Activated CD4-positive, alpha-beta T cell treated with anti-CD3 and anti-CD28 coated beads, Interleukin-2, amount 10 ng/mL, durations not matched to agents 7 days and 5 days (primary cell): ENCODE measurements at places on chromosomes 11 and 22. TPM values are rescaled to one million over a fixed set of nuclear protein-coding genes. Genes with fewer than 3 reads are reported as not detected.

- peak; percentile 30 for DNase-seq
Observed at GRCh38 chr22:37462983-37463382, 23.2 kb downstream of the MFNG start.

DNA sequence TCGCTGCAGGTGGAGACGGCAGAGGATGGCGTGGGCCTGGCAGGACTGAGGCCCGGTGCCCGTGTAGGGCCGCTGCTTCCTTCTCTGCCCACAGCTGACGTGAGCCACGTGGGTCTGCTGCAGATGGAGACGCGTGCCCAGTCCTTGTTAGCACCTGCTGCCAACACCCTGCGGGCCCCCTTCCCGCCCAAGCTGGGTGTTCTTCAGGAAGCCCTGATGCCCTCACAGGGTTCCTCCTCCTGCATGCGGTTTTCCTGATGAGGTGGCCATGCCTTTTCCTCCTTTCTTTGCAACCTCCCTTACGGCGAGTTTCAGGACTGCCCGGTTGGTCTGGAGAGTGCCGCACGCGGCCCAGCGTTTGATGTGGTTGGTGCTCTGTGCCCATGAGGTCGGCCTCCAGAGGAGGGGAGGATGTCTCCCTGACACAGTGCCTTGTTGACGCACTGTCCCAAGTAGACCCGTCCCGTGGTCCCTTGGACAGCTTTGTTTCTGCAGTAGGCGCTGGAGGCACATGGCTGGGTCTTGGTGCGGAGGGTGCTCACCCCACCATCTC, 44.7 kb downstream of the AP2A2 start:
- DNase-seq = no peak

DNA sequence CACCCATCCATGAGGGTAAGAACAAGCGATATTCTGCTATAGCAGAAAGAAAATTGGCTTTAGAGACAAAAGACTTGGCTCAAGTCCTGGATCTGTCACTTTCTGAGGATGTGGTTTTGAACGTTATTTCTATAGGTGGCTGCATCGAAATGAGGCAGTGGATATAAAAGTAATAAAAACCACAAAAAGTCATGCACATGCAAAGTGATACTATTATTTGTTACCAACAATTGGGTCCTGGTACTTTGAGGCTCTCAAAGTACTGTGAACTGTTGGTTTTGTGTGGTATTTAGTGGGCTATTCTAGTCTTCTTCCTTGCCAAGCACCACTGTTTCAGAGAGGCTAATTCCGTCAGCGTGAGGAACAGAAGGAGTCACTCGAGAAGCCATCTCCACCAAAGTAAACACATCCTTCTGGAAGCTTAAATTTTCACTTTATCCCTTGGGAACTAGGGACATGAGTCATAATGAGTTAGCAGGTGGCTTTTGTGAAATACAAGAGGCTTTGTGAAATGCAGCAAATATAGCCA, 13.1 kb downstream of the UBASH3B start:
- DNase-seq = no peak

- DNase-seq = no peak
Observed at GRCh38 chr22:45460288-45461109, 42.2 kb upstream of the FBLN1 start.

- no peak for DNase-seq
Observed at GRCh38 chr11:108985945-108986279, 321.0 kb downstream of the DDX10 start.

GRCh38 chr11:47106798-47107411, 69.8 kb downstream of the ARFGAP2 start:
- DNase-seq = no peak

DNA sequence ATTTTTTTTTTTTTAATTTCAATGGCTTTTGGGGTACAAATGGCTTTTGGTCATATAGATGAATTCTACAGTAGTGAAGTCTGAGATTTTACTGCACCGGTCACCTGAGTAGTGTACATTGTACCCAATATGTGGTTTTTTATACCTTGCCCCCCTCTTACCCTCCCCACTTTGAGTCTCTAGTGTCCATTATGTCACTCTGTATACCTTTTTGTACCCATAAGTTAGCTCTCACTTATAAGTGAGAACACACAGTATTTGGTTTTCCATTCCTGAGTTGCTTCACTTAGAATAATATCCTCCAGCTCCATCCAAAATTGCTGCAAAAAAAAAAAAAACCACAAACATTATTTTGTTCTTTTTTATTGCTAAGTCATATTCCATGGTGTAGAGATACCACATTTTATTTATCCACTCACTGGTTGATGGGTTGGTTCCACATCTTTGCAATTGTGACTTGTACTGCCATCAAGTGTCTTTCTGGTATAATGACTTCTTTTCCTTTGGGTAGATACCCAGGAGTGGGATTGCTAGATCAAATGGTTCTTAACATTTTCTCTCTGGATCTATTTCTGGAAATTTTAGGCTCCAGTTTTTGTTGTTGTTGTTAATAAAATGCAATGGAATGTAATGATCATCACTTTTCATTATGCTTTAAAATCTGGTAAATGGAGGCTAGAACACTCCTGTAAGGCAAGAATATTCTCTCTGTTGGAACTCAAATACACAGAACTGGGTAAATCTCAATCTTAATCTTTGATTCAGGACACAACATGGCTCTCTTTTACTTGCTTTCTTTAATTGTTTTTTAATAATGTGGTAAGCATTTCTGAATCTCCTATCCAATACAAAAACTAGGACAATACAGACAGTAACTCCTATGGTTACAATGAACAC, 10.3 kb downstream of the NEAT1 start:
- no peak for DNase-seq

MUC5B gene
- total RNA-seq = not detected

DNA sequence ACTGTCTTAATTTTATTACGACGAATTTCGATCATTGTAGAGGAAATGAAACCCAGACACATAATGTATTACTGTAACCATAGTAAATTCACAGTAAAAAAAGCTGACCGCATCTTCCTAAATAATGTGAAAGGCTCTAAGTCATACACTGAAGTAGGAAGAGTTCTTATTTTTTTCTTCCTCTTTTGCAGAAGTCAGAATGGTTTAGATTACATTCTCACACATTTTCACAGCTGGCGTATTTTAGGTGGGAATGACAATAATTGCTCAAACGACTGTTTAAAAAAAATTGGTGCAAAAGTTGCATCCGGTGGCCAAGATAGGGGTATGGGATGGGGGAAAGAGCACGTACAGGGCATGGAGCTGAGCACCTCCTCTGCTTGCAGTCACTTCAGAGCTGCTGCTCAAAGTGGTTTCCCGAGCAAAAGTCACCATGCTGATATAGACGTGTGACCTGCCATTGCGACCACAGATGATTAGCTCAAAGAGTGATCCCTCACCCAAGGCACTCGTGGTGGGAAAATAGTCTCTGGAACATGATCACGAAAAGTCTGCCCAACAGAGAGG, 35.3 kb downstream of the MMP13 start:
- DNase-seq = no peak

- no peak for DNase-seq
Observed at GRCh38 chr11:19929655-19930054, 217.0 kb downstream of the NAV2 start.

GRCh38 chr11:113906038-113906437, 1.4 kb downstream of the HTR3B start:
- no peak for DNase-seq

- DNase-seq = no peak
Observed at GRCh38 chr22:49158741-49159564, 668.7 kb downstream of the BRD1 start.

DNA sequence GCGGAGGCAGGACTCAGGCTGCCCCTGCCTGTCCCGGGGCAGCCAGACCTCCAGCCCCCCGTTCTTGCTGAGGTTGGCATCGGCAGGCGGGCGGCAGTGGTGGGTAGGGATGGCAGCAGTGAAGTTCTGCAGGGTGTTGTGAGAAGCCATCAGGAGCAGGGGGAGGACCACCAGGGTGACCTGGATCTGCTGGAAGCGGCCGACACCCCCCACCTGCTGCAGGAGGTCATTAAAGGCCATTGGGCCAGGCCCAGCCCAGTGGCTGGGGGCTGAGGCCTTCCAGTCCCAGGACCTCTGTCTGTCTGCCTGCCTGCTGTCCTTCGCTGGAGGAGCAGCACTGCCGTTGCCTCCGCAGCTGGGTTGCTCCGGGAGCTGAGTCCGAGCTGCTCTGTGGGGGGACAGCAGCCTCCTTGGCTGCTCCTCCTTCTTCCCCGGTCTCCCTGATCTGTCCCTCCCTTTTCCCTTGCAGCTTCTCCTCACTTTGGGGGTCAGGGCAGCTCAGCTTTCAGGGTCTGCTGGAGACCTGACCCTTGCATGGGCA, at the start of gene SLC22A6:
SLC22A6 (minus strand) TSS at position 517 of the 541 bp plus-strand sequence; CDS start at position 240, 277 bp downstream.
- DNase-seq = no peak

- no peak for DNase-seq
Observed at GRCh38 chr11:8017894-8018483, 30.9 kb downstream of the EIF3F start.

GAS2 gene
- 1.3 TPM for total RNA-seq

- DNase-seq = no peak
Observed at GRCh38 chr22:29195964-29196666, 9.6 kb upstream of the EMID1 start.

GRCh38 chr11:133497477-133498140, 34.7 kb downstream of the OPCML start:
- DNase-seq = no peak

GRCh38 chr22:37442537-37442936, 15.3 kb upstream of the ELFN2 start:
- no peak for DNase-seq

GRCh38 chr11:27371489-27371888, 8.5 kb upstream of the CCDC34 start:
- DNase-seq = no peak

OR52I2 gene
- total RNA-seq = not detected

- no peak for DNase-seq
Observed at GRCh38 chr11:80085563-80085962, 644.7 kb upstream of the TENM4 start.

DNA sequence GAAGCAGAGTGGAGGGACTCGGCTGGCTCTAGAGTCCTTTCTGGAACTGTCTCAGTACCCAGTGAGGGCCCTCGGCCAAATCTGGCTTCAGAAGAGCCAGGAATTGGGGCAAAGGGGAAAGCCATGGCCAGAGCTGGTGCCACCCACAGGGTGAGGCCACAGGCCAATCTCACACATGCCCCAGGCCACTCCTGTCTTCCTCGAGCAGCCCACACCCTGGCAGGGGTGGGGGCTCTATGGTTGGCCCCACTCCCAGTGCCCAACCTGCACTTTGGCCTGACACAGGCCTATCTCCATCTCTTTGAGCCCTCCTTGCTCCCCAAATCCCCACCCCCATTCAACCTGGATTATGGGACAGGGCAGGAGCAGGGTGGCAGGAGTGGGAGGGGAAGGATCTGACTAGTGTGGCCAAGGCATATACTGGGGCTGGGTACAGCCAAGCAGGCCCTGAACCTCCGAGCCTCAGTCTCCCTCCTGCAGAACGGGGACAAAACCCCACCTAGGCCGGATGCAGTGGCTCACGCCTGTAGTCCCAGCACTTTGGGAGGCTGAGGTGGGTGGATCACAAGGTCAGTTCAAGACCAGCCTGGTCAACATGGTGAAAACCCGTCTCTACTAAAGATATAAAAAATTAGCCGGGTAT, 6.9 kb downstream of the TST start:
- DNase-seq = no peak

GRCh38 chr22:36330655-36331305, 57.0 kb downstream of the MYH9 start:
- peak; percentile 35 for DNase-seq
